GM23248 (cell line): ENCODE measurements at places on chromosomes 5 and 9.
A peak's percentile ranks its signal among the peaks of the same experiment; 100 is the strongest.

GRCh38 chr5:37133939-37134338 lies 115.2 kb downstream of the CPLANE1 start:
- DNase-seq, result peak; percentile 41

- no peak for DNase-seq
Observed at GRCh38 chr9:83449983-83450382, 88.2 kb downstream of the FRMD3 start.

DNA sequence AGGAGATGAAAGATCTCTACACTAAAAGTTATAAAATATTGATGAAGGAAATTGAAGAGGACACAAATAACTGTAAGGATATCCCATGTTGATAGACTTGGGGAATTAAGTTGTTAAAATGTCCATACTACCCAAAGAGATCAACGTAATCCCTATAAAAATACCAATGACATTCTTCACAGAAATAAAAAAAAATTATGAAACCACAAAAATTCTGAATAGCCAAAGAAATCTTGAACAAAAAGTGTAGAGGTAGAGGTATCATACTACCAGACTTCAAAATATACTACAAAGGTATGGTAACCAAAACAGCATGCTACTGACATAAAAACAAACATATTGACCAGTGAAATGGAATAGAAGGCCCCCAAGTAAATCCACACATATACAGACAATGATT lies 71.5 kb upstream of the ELL2 start:
- DNase-seq, result no peak

- DNase-seq, result no peak
Observed at GRCh38 chr5:62149879-62150278, 156.1 kb upstream of the KIF2A start.

DNA sequence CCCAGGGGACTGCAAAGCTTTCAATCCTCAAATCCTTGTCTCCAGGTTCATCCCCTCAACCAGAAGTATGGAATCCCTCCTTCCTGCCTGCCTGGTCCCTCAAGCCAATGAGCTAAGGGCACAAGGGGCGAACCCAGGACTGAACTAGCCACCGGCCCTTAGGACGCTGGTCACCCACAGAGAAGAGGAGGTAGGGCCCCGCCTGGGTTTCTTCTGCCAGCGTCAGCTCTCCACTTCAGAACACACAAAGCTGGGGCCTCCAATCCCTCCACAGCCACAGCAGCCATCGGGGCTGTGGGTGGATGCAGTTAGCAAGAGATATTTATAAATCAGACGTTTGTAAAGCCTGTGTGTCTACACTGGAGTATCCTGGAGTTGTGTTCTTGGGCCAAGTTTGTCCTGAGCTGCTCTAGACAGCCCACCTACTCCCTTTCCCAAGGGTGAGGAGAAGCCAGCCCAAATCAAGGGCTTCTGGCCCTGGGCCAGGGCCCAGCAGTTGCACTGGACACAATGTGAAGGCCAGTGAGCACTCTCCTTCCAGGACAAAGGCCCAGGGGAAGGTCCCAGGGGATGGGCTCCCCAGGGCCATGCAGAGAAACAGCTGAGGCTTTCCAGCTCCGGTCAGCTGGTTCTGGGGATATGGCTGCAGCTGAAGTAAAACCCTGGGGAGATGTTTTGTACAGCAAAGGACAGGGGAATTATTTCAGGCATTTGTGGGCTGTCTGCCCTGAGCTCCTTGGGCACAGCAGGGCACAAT lies 18.9 kb downstream of the AMBP start:
- no peak for DNase-seq

GRCh38 chr5:168679515-168679920 lies 100.3 kb upstream of the PANK3 start:
- DNase-seq, result peak; percentile 74

GRCh38 chr9:36029765-36030528 lies 6.8 kb upstream of the RECK start:
- DNase-seq, result peak; percentile 97

DNA sequence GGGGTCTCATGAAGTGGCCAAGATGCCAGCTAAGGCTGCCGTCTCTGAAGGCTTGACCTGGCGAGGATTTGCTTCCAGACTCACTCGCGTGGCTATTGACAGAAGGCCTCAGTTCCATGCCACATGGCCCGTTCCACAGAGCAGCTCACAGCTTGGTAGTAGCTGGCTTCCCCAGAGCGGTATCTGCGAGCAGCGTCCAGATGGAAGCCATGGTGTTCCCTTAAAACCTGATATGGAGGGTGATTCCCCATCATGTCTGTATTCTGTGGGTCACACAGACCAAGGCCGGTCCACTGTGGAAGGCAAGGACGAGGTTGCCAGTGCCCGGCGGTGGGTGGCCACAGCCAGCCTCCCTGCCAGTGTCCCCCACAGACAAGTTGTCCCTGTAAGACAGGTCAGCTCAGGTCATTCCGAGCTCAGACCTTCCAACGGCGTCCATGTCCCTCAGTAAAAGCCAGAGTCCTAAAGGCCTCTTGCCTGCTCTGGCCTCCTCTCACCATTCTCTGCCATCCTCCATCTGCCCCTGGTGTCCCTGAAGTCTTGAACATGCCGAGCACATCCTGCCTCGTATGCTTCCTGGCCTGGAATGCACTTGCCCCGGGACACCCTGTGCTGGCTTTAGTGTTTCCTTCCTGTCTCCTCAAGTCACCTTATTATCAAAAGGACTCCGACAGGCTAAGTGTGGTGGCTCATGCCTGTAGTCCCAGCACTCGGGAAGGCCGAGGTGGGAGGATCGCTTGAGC lies 61.3 kb upstream of the LRRTM2 start:
- DNase-seq, result no peak

GRCh38 chr9:18798106-18798505 lies 234.9 kb downstream of the SAXO1 start:
- peak; percentile 95 for DNase-seq

DNA sequence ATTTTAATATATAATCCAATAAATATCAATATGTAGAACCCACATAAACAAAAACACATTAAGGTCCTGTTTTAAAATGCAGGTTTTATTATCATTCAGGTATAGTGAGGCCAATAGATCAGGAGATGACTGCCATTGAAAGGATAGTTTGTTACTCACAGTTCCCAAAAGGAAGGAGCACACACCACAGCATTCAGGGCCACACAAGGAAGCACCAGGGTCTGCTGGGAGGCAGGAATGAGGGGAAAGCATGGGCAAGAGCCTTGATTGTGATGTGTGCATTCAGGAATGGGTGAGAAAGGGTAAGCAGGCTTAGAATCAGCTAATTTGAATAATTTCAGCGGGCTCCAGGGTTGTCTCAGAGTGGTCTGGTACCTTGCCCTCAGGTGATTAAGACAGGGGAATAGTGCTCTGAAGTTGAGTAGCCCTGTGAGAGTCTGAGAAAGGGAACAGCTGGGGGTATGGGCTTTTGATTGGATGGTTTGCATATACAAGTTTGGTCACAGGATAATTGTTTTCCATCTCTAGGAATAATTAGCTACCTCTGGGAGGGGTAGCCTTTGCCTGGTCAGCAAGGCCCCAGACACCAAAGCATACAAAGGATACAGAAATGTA lies 19.8 kb upstream of the OTULIN start:
- no peak for DNase-seq

- DNase-seq, result no peak
Observed at GRCh38 chr5:8752595-8752994, 793.3 kb downstream of the SEMA5A start.

- DNase-seq, result peak; percentile 34
Observed at GRCh38 chr5:140011297-140011802, 31.7 kb downstream of the NRG2 start.

DNA sequence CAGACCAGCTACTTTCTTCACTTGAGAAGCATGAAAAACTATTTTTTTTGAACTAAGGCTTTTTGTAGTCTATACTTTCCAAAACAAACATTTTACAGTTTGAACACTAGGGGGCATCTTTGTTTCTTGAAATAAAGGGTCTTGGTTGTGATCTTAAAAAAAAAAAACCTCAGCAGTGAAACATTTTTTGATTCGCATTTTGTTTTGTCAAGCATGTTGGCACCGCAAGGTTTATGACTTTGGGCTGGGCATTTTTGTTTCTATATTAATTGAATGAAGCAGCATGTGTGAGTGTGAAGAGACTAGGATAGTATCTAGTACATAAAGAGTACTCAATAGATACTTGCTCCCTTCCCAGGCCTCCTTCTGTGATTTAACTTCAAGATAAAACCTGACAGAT lies 31.6 kb upstream of the ACOT12 start:
- DNase-seq, result peak; percentile 68

- peak; percentile 87 for DNase-seq
Observed at GRCh38 chr9:127388037-127388855, 8.7 kb upstream of the SLC2A8 start.

- no peak for DNase-seq
Observed at GRCh38 chr9:120391691-120392090, 188.3 kb downstream of the CDK5RAP2 start.

DNA sequence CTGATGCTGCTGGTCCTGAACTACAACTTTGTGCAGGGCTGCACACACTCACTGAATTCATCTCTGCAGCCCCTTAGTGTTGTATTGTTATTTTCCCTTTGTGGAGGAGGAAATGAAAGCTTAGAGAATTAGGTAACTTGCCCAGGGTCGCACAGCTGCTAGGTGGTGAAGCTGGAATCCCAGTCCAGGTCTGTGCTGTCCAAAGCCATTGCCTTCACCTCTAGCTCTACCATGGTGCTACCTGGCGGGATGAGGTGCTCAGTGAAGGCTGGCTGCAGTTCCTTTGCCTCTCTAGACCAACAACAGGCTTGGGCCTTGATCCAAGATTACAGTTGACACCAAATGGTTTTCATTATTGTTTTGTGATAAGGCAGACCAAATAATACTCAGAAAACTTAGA lies 177.8 kb upstream of the PITX1 start:
- DNase-seq, result no peak

DNA sequence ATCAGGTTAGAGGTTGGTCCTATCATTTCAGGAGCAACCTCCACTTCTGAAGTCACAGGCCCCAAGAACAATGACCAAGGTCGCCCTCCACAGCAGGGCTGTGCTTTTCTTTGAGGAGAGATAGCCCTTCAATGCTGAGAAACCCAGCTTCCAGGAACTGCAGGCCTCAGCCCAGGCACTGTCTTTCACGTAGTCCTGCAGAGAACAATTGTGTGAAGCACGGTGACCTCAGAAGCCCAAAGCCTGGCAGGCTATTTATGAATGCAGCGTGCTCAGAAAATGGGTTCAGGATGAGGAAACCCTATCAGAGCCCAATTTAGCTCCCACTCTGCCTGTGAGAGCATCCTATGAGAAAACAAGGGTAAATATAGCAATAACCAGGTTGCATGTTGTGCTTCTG lies 388.3 kb downstream of the PLK2 start:
- no peak for DNase-seq

DNA sequence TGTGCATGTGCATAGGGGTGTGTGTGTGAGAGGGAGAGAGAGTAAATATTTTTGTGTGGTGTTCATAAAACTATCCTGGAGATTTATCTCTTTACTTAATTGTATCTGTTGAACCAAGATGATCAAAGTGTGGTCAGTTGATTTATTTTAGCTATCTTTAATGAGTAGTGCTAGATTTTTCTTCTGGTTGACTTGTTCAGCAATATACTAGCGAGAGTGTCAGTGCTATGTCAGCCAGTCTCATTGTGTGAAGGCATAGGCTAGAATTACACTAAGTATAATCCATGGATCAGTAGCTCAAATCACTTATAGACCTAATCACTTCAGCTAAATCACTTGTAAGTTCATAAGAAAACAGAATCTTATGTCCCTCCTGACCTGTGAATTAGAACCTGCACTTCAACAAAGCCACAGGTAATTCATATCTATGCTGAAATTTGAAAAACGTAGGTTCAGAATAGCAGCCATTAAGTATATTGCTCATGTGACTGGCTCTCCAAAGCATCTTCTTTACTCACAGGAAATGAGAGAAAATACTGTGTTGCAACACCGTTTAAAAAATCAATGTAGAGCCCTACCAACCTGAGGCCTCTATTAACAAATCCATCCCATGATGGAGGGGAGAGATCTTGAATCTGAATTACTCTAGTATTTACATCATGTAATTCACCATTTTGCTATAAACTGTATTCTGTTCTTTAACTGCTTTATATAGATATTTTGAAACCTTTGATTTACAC lies 203.1 kb upstream of the ACTBL2 start:
- no peak for DNase-seq

- DNase-seq, result no peak
Observed at GRCh38 chr5:6649681-6650080, 16.4 kb downstream of the SRD5A1 start.

GRCh38 chr5:34516686-34517085 lies 139.4 kb upstream of the RAI14 start:
- no peak for DNase-seq

GRCh38 chr9:96495341-96495740 lies 45.4 kb downstream of the HABP4 start:
- peak; percentile 79 for DNase-seq

GRCh38 chr9:4887556-4887955 lies 94.8 kb downstream of the RCL1 start:
- DNase-seq, result peak; percentile 57

- no peak for DNase-seq
Observed at GRCh38 chr5:78116167-78116566, 178.3 kb downstream of the AP3B1 start.

DNA sequence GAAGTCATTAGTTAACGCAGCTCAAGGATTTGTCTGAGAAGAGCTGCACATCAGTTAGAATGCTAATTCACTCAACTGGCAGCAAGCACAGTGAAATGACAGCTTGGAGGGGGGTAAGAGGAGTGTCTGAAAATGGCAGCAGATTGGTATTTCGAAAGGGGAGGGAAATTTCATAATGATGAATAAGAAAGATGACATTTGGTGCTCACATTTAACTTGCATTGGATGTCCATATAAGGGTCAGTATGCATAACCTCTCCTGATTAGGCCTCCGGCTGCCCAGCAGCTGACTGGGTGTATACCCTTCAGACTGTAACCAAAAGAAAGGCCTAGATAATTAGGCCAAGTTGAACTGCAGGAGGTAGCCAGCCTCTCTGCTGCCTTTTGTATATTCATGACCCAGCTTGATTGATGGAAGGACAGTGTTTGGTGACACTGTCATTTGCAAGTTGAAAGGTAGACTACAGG lies 131.0 kb downstream of the PBX3 start:
- DNase-seq, result peak; percentile 33

GRCh38 chr5:135091286-135091685 lies 57.3 kb upstream of the PITX1 start:
- DNase-seq, result no peak

DNA sequence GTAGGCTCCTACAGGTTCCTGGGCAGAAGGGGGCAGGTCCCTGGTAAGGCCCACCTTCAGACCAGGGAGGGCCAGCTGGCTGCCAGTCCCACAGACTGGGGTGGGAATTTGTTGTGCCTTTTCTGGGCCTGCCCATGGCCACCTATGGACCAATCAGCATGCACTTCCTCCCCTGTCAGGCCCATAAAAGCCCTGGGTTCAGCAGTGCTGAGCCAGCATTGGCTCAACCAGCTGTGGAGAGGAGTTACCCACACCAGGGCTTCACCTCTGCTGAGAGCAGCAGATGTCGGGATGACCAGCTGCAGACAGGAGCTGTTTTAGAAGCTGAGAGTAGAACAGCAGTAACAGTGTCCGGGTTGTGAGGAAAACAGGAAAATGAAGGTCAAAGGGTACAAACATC lies 373.4 kb upstream of the ACO1 start:
- DNase-seq, result no peak

DNA sequence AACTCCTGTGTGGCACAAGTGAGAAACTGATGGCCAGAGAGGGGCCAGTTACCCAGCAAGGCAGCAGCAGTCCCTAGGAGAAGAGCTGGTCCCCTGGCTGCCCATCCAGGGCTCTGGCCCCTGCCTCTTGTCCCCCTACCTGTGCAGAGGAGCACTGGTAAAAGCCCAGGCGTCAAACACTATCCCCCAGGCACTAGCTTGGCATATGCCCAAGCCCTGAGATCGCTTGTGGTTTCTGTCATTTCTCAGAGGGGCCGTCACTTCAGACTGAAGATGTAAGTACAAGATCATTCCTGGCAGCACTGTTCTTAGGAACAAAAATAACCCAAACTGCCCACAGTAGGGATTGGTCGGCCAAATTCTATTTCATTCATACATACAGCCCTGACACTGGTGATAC lies 53.9 kb downstream of the COL15A1 start:
- DNase-seq, result peak; percentile 76
